Stimulated activated CD8-positive, alpha-beta memory T cell treated with anti-CD3 and anti-CD28 coated beads, Interleukin-4, amount 100 ng/mL, for 4 hours (primary cell): ENCODE measurements at places on chromosomes 11 and 22.

DNA sequence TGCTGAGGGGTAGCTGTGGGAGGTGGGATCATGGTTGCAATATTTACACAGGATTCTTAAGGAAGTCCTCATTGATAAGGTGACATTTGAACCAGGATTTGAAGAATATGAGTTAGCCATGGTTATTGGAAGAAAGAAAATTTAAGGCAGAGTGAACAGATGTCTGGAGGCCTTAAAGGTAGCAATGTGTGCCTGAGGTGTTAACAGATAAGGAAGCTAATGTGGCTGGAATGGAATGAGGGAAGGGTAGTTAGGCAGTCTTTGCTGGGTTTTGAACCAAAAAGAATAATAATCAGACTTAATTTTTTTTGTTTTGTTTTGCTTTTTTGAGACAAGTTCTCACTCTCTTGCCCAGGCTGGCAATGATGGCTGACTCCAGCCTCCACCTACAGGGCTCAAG, 9.7 kb upstream of the DEPDC7 start:
- DNase-seq = no peak

DNA sequence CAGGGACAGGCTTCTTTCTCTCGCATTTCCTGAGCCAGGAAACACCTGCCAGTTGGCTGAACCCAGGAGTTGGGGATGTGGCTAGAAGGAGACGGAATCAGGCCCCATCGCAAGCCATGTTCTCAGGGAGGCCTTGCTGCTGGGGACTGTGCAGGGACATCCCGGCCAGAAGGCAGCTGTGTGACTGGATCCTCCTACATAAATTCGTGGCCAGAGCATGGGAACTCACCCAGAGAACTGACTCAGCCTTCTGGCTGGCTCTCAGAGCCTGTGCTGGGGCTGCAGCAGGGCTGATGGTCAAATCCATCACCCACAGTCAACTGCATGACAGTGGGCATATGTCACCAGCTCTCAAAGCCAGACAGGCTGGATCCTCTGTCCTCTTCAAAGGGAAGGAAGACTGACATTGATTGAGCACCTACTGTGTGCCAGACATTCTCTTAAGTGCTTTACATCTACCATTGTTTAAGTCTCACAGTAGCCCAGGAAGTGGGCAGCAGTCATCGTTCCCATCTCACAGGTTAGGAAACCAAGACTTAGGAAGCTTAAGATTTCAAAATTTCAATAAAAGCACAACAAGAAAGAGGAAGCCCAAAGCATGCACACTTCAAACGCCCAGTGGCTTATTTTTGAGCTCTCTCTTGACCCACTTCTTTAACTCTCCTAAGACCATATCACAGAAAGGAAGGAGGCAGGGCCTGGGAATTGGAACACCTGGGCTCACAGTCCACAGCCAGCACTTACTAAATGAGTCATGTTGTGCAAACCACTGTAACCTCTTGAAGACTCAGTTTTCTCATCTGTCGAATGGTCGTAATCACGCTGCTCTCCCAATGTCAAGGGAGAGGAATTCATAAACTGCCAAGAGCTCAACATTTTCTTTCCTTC, 30.9 kb upstream of the CACNG2 start:
- DNase-seq = no peak

- DNase-seq = no peak
Observed at GRCh38 chr11:2215561-2216399, 44.2 kb upstream of the TH start.

- no peak for DNase-seq
Observed at GRCh38 chr11:64996710-64997380, at the start of gene BATF2. TSS of gene BATF2 (minus strand) at chr11:64996971. CDS start at chr11:64996914, 57 bp downstream.

DNA sequence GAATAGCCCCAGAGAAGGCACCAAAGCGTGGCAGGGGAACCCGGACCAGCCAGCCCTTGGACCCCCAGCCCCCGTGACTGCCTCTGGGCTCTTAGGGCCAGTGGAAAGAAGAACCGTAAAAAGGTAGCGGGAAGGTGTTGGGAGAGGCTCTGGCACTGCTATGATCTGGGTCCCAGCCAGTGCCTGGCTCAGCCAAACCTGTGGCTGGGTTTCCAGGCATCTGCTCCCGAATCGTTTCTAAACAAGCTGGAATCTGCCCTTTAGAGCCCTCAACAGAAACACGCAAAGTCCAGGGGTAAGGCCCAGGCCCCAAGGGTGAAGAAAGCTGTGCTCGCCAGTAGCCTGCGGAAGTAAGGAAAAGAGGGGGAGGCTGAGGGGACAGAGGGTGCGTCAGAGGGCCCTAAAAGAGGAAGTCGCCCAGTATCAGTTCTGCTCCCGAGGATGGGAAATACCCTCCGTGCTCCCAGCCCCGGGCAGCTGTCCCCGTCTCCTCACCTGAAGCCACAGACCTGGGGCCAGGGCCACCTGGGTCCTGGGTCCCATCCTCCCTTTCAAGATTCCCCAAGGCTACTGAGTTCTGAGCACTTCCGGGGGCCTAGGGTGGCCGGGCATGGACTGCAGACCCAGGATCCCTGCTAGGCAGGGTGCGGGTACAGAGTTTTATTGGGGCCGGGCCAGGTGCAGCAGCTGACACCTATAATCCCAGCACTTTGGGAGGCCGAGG, 24.7 kb downstream of the IL10RA start:
- DNase-seq = no peak

- no peak for DNase-seq
Observed at GRCh38 chr11:433111-433510, 8.7 kb downstream of the ANO9 start.

- DNase-seq = no peak
Observed at GRCh38 chr22:48476577-48476976, 1351.1 kb downstream of the BRD1 start.

DNA sequence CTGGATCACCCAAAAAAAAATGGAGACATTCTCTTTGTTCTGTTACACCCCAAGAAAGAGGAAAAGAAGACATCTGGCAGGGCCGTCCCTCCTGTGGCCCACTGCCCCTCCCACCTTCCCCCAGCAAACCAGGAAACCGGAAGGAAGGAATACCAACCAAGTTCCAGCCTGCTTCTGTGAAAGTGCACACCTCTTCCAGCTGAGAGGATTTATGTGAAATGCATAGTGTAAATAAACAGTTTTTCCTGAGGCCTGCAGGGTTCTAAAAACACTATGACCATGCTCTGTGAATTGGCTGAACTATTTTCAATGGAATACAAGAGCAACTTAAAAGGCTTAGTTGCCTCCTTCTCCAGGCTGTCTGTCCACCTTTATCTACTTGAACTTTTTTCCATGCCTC, 50.0 kb upstream of the CHST1 start:
- DNase-seq = no peak

DNA sequence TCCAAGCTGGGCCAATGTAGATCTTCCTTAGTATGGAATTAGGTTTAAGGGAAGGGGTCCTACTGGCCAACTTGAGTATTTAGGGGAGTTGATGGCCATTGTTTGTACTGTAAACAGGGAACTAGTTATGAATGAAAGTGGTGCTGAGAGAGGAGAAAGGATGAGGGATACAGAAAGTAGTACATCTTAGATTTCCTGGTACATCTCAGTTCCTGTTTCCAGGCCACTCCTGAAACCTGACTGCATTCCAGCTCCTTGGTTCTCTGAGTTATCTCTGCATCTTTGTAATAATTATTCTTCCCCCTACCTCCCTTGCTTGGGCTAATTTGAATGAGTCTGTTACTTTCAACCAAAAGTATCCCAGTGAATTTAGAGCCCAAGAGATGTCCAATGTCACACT, 30.1 kb downstream of the MIAT start:
- no peak for DNase-seq

- no peak for DNase-seq
Observed at GRCh38 chr11:120290956-120291355, 34.1 kb upstream of the TLCD5 start.

- peak; percentile 9 for DNase-seq
Observed at GRCh38 chr22:39690881-39691605, 120.5 kb downstream of the CACNA1I start.

GRCh38 chr11:35173011-35173511, 34.1 kb downstream of the CD44 start:
- DNase-seq = no peak

DNA sequence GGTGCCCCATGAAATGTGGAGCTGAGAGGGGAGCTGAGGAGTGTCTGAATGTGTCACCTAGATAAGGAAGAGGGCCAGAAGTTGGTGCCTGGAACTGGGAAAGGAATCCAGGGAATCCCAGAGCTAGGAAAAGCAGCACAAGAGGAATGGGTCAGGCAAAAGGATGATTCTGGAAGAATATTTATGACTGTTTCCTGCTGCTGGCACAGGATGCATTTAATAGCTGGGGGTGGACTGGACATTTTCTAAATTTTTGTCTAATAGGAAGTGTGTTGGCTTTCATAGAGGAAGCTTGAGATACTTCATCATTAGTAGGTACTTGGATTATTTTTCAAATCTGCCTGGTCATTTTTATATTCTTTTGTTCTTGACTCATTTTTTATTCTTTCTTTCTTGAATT, 17.4 kb upstream of the MRGPRX2 start:
- no peak for DNase-seq

DNA sequence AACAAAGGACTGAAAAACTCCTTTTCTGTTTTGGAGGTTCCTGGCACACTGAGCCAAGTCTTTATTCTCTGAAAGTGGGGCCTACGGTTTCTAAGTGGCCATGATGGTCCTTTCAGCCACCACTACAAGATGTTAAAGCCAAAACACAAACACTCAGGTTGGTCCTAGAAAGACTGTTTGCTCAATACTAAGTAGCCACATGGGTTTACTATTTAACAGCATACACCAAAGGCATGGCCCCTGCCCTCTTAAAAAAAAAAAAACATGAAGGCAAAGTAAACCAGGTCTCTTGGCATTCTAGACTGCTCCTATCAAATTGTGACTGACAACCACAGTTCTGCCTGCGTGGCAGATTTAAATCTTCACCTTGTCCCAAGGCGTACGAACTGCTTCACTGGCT, 123.6 kb upstream of the BID start:
- no peak for DNase-seq

DNA sequence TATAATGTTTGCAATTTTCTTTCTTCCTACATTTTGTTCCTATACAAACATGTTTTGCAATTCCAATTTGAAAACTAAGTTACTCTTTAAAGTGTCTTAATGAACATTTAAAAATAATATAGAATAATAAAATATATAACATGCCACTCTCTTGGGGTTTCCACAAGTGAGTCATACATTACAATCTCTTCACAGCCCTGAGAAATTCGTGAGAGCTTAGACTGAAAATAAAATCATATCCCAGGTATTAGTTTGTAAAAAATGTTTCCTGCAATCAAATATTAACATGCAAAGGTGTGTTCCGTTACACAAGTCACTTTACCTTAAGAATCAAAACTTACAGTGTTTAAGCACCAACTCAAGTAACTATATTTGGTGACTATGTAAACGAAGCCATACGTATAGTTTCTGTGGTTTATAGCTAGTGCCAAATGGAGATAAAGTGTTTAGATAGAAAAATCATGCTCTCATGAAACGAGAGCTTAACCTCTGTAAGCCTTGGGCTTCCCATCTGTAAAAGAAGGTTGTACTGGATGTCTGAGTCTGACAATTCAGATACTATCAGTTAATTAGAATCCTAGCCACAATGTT, 253.6 kb upstream of the ANO3 start:
- no peak for DNase-seq

- no peak for DNase-seq
Observed at GRCh38 chr11:117790279-117790678, 6.7 kb downstream of the DSCAML1 start.

DNA sequence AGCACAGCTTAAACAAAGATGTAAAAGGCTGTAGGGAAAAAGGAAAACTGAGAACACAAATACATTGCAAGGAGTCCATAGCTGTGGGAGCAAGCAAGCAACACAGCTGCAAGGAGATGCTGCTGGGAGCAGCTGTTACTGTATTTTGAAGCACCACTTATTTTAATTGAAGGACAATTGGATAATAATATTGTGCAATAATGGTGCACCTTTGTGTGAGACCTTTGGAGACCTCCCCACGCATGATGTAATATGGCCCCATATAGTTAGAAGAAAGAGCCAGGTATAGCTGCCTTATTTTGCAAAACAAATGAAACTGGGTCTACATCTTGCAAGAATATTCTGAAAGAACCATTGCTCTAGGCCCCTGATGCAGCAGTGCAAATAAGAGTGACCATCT, 191.1 kb upstream of the KIRREL3 start:
- DNase-seq = no peak

DNA sequence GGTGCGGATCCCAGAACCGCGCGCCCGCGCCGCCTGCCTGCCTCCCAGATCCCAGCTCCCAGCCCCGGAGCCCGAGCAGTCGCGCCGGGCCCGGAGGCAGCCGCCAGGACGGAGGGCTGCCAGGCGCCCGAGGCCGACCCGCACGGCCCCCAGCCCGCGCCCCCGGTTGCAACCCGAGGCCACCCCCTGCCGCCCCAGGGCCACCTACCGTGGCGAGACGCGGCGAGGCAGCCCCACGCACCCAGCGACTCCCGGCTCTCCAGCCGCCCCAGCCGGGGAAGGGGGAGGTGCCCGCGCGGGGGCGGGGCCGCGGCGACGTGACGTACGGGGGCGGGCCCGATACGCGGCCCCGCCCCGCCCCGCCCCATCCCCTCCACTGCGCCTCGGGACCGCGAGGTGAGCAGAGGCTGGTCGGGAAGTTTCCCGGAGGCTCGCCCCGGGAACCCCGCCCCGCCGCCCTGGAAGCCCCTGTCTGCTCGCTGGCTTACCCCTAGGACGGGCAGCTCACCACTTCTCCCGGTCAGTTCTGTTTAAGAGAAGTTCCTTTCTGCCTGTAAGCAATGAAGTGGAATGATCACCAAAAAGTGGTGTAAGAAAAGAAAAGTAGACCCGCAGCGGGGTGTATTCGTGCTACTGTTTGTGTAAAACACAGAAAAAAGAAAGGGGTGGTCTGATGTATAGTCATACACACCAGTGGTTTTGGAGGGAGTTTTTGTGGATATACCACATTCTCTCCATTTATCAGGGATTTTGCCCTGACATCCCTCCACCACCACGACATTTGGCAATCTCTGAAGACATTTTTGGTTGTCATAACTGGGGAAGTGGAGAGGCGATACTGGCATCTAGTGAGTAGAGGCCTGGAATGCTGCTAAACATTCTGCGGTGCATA, at the start of gene TPST2:
TPST2 (minus strand) TSS at position 288 of the 892 bp plus-strand sequence. CDS start 48,502 bp downstream, outside the sequence.
- DNase-seq = peak; percentile 57

DNA sequence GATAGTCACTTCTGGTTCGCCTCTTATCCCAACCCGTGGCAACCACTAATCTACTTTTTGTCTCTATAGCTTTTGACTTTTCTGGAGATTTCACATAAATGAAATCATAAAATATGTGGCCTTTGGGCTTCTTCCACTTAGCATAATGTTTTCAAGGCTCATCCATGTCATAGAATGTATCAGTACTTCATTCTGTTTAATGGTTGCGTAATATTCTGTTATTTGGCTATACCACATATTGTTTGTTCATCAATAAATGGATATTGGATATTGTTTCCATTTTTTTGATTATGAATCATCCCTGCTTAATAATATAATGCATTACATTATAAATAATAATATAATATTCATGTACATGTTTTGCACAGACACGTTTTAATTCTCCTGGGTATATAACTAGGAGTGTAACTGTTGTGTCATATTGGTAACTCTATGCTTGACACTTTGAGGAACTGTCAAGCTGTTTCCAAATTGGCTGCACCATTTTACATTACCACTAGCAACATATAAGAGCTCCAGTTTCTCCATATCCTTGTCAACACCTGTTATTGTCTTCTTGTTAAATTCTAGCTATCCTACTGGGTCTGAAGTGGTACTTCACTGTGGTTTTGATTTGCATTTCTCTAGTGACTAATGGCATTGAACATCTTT, 181.5 kb downstream of the CADM1 start:
- DNase-seq = no peak

GRCh38 chr22:38564669-38565068, 5.3 kb downstream of the DMC1 start:
- DNase-seq = no peak
